Fibroblast of mammary gland (primary cell): ENCODE measurements at places on chromosomes 5 and 9.
A peak's percentile ranks its signal among the peaks of the same experiment; 100 is the strongest.

DNA sequence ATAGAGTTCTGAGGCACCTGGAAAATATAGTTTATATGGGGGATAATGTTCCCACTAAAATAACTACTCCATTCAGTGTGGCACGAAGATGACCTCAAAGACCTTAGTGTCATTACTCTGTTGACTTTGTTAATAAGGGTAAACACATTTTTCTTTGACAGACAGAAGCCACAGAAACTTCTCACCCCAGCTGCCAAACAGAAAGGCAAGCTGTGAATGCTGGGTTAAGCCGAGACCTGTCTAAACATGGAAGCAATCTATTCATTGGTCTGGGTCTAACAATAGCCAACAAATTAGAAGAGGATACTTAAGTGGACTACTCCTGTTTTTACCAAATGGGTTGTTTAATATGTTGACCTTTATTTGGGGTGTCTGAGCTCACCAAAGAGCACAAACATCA lies 171.4 kb downstream of the TLE1 start:
- no peak for DNase-seq

DNA sequence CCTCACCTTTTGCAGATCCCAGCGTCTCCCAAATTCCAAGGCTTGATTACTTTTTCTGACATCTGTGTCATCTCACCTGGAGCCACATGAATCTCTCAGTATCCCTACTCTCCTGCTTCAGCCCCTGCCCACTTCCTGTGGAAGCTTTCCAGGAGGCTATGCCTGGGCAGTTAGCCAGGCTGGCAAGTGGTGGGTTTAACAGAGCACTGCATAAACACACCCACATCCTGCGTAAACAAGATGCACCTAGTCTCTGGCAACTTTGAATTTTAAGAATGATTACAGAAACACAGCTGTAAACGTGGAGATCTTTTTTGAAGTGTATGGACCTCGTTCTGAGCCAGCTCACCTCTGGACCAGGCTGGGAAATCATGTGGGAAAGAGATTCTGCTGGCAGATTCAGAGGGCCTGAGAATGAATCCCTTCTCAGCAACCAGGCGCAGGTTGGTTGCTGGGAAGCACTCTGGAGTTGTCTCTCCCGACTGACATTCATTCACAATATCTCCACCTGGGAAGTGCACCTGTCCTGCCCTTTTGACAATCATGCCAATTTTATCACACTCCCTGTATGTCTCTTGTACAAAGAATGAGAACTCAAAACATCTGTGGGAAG lies 55.7 kb upstream of the FANCC start:
- DNase-seq = no peak

DNA sequence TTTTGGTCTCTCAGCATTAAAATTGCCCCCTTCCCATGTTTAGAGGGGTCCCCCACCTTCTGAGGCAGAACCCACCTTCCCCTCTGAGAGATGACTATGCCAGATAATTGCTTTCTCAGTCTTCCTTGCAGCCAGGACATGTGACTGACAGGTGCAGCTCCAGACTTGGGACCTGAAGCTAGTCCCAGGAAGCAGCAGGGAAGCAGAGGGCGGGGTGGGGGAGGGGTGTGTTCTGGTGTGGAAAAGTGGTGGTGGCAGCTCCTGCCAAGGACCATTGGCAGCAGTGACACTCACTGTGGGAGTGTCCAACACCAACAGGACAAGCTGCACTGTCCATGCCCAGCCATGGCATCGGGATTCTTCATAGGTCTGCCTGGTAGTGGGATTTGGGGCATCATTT lies 2.3 kb downstream of the EIF4E1B start:
- no peak for DNase-seq

GRCh38 chr5:98099448-98100105 lies 673.9 kb upstream of the RGMB start:
- peak; percentile 57 for DNase-seq
